NCI-H526 (cell line): ENCODE measurements at places on chromosomes 3 and 15.

- DNase-seq: no peak
Measured at GRCh38 chr15:39461536-39462130, 119.2 kb upstream of the THBS1 start.

DNA sequence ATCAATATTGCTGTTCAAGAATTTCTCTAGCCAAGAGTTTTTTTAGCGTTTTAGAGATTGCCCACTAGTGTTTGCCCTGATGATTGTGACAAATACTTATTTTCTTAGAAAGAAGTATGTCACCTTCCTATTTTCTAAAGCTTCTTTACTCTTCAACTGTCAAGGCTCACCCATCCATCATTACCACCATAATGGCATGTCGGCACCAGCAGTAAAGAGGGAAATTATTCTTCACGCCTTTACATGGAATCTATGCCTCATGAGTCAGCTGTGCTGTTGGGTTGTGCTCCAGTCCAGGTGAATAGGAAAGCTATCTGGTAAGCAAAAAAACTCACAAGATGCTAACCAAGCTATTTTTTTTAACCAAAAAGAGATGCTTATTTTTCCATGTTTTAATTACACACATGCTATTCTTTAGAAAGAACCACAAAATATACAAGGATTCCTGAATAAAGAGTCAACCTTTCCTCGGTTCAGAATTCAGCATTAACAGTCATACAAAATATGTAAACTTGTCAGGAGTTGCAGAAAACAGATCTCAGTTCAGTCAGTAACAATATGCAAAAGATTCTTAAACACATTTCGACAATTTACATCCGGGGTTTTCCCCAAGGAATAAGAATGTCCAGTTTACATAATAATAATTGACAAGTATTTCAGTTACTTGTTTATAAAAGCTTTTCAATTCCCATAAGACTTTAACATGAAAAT lies 128.0 kb downstream of the ATP8B4 start:
- DNase-seq: peak; percentile 25

DNA sequence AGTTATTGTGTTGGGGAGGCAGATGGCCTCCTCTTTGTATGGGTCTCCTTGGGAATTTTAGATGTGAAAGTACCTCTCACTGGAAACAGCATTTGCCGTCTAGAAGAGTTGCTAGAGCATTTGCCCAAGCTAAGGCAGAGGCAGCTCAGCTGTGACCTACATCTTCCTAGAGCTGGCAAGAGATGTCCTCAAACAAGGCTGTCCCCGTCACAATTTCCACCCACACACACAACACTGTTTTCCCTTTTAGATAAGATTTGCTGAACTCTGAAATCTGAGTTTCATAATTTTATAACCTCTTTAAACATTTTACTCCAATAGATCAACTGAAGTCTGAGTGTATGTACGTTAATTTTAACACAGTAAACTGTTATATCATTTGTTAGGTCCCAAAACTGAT lies 352.6 kb downstream of the EPHB1 start:
- no peak for DNase-seq

GRCh38 chr15:95923792-95924191 lies 406.7 kb upstream of the NR2F2 start:
- no peak for DNase-seq

DNA sequence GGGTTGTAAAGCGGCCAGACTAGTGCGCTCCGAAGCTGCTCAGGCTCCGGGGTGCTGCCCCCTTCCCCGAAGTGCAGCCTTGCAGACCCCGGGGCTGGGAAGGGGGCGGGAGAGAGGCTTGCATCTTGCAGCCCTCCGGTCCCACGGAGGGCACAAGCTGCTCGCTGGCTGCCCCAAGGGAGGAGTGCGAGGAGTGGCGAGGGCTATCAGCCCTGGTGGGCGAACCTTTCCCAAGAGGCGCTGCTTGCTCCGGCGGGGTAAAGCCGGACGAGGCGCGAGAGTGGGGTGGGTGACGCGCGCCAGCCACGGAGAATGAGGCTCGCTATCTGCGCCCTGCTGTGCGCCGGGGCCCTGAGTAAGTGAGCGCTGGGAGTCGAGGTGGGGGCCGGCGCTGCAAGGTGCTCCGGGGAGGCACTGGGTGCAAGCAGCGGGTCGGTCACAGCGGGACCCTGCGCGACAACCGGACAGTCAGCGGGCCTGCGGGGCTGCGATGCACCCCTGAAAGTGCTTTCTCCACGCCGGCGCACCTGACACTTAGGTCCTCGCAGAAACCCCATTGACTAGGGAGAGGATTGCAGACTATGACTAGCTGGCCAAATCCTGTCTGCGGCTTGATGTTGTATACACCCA lies 12.7 kb upstream of the TOPBP1 start:
- DNase-seq: no peak

- DNase-seq: peak; percentile 29
Measured at GRCh38 chr15:45307230-45307924, 55.3 kb downstream of the SLC28A2 start.

DNA sequence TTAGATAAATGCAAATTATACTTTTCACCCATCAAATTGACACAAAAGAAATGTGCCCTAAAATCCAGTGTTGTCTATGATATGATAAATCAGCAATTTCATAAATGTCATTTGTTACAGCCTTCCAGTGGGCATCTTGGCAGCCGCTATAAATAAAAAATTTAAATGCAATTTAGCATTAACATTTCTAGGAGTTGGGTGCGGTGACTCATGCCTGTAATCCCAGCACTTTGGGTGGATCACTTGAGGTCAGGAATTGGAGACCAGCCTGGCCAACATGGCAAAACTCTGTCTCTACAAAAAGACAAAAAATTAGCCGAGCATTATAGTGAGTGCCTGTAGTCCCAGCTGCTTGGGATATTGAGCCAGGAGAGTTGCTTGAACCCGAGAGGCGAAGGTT lies 65.9 kb upstream of the POMGNT2 start:
- no peak for DNase-seq

GRCh38 chr3:43361077-43361476 lies 74.7 kb downstream of the SNRK start:
- no peak for DNase-seq

GRCh38 chr3:170697908-170698307 lies 112.0 kb upstream of the SLC7A14 start:
- DNase-seq: no peak

GRCh38 chr3:185767002-185767688 lies 57.7 kb downstream of the IGF2BP2 start:
- no peak for DNase-seq

DNA sequence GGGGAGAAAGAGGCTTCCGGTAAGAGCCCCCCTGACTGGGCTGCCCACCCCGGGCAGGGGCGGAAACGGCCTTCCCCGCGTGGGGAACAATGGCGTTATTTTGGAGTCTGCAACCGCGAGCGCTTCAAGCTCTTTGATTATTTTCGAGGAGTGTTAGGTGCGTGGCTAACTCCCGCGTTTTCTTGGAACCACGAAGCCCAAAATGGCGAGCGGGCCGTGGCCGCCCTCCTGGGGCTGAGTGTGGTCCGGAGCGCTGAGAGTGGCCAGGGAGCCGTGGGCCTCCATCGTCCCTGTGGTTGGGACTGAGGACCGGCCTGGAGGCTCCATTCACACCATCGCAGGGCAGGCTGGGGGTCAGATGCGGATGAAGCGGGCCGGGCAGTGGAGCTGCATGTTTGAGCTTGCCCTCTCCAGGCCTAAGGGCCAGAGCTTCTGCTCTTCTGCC lies 44.6 kb upstream of the POLG start:
- DNase-seq: no peak
